HEK293T (cell line): ENCODE measurements at places on chromosomes 3 and 15.
A peak's percentile ranks its signal among the peaks of the same experiment; 100 is the strongest.

DNA sequence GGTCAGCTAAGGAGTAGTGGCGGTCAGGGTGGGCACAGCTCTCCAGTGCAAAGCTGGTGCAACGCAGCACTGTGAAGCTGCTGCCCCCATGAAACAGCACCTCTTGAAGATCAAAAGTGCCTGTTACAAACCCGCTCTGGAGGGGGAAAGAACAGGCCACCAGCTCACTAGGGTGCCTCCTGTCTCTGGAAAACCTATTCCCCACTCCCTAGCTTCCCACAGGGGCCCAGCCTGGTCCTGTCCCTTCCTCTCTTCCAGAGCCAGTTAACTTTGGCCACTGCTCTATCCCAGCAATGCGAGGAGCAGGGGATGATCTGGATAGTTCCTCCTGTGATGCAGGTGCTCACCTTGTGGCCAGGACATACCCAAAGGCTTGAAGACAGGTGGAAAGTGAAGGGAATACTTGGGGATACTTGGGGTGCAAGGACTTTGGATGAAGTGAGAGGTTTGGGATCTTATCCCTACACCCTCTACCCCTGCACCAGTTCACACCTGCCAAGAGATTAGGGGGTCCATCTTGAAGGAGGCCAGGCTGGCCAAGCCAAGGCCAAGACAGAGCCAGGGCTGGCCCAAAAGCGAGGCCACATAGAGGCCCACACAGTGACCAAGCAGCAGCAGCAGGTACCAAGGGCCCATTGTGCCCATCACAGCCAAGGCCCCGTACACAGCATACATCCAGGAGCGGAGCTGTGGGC lies 4.2 kb downstream of the HHATL start:
- no peak for DNase-seq

DNA sequence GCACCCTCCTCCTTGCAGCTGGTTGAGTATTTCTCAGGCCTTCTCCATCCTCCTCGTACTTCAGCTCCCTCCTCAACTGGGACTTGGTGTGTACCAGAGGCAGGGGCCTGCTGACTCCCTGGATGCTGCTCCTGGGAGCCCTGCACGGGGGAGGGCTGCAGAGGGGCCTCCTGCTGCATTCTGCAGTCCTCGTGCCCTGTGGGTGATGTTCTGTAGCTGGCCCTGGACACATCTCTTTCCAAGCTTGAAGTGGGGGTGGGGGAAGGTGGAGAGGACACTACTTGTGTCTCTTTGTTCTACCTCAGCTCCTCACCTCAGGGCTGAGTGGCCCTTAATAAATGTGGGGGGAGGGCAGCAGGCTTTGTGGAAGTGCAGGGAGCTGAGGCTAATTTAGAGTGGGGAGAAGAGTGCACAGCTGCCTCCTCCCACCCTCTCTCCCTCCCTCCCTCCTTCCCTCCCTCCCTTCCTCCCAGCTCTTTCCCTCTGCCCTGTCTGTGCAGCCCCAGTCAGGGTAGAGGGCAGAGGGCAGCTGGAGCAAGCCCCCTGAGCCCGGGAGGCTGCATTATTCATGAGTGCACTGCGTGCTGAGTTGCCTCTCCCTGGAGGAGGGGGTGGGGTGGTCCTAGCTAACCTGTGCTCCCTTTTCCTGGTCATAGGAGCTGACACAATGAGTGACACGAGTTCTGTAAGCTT lies 3.7 kb upstream of the GRM2 start:
- DNase-seq: no peak

DNA sequence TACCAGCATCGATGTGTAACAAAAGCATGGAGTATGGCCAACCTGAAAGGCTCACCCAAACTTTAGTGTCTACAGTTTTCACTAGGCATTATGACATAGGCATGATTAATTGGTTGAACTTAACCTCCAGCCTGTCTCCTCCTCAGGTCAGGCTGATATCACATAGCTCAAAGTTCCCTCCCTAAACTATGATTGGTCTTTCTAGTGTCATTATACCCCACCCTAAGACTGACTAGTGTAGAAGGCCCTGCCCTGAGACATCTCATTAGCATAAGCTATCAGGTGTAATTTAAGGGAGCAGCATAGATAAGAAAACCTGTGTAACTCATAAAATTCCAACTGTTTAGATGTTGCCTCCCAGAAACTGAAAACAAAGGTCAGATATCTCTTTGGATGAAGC lies 195.2 kb downstream of the ALCAM start:
- DNase-seq: no peak

- no peak for DNase-seq
Observed at GRCh38 chr15:68258692-68259091, 18.9 kb upstream of the FEM1B start.

DNA sequence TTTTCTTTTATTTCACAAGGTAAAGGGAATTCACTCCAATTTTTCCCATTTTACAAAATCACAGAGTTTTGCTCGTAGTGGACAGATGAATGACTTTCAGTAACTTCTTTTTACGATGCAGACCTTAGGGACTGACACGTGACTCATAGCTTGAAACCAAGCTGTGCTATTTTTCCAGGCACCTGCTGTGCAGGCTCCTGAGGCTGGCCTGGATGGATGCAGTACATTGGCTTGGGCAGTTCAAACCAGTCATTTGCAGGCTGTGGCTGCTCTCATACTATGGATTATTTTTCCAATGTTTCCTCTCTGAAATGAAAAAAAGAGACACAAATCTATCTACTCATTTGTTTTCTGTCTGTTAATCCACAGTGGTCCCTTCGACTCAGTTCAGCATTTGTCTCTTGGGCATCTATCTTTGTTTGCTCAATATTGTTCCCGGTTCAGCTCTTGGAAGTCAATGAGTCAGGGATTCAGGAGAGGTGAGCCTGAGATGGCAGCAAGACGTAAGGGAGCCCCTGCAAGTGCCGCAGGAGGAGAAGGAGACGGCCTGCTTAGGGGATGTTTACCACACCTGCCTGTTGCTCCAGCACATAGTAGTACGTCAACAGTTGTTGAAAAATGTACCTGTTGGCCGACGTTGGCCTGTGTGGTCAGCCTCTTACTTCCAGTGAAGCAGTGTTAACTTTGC lies 92.8 kb downstream of the SV2B start:
- DNase-seq: no peak

DNA sequence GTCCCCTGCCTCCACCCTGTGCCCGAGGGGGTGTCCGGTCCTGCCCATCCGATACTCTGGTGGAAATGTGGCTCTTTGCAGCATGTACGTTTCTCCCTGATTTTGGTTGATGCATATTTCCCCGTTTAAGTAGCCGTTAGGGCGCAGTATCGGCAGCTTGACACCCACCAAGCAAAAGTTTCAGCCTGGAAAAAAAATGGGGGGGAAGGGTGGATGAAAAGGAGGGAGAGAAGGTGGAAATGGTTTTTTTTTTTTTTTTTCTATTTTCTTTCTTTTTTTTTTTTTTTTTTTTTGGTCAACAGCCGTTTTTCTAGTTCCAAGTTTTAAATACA lies 1.3 kb downstream of the RAP2B start:
- DNase-seq: peak; percentile 16

GRCh38 chr3:49465270-49466034 lies 4.6 kb upstream of the DAG1 start:
- no peak for DNase-seq

DNA sequence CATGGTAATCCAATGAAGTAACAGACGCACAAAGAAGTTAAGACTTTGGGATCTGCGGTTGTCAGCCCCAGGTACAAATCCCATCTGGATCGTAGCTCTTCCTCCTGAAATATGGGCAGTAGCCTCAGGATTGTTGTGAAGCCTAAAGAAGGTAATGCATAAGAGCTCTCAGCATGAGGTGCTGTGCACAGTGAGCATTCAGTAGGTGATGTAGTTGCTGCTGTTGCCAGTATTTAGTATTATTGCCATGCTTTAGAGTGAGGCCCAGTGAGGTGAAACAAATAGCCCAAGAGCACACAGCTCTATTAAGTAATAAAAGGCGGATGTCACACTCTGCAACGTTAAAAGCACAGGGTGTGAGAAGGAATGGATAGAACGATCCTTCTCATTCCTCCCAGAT lies 225.7 kb downstream of the GABRG3 start:
- DNase-seq: no peak

GRCh38 chr15:77816983-77817382 lies 184.3 kb upstream of the LINGO1 start:
- DNase-seq: no peak

GRCh38 chr3:5304789-5305683 lies 117.5 kb downstream of the EDEM1 start:
- peak; percentile 40 for DNase-seq

- DNase-seq: no peak
Observed at GRCh38 chr3:16104156-16104555, 70.3 kb upstream of the GALNT15 start.

GRCh38 chr3:65582012-65582717 lies 456.6 kb downstream of the MAGI1 start:
- no peak for DNase-seq

GRCh38 chr3:18438586-18438985 lies 13.4 kb upstream of the SATB1 start:
- DNase-seq: no peak

DNA sequence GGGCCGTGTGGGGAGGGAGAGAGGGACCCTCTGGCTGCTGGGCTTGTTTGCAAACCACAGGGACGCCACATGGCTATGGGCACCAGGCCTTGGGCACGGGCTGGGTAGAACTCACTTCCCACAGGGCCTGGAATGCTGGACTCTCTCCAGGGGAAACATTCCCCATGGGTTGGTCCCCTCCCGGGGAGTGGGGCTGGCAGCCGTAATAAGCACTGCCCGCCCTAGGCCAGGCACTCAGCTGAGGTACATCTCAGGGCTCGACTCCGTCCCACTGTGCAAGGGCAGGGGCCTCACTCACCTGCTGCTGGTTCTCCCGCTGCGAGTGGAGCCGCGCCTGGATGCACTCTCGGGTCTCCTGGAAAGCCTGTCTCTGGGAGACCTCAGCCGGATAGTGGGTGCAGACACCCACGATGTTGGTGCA lies 96.7 kb downstream of the ADCY5 start:
- DNase-seq: no peak

- DNase-seq: no peak
Observed at GRCh38 chr15:29988701-29989100, 94.1 kb upstream of the GOLGA8J start.
